ENCODE measurements at places on chromosomes 6 and 20. TPM values are rescaled to one million over a fixed set of nuclear protein-coding genes. Genes with fewer than 3 reads are reported as not detected.

ADGRF4 gene
- 2.6 TPM for total RNA-seq

BFSP1 gene
- 1.6 TPM for total RNA-seq

TMEM200A gene
- 17.7 TPM for total RNA-seq

MICB gene
- total RNA-seq: 3.9 TPM

GSTA2 gene
- not detected for total RNA-seq

TRIM10 gene
- total RNA-seq: 1.0 TPM

Data from tongue (tissue), 3 donors.